Stimulated activated CD8-positive, alpha-beta memory T cell treated with anti-CD3 and anti-CD28 coated beads, Interleukin-7, amount 100 ng/mL, for 1 hour (primary cell): ENCODE measurements at places on chromosomes 5 and 9.

GRCh38 chr9:127974769-127975261, 6.0 kb downstream of the EEIG1 start:
- DNase-seq, result no peak

- no peak for DNase-seq
These were observed 14.2 kb downstream of the RIC1 start for GRCh38 chr9:5643005-5643624.

GRCh38 chr9:126705767-126706697, 92.3 kb downstream of the LMX1B start:
- DNase-seq, result peak; percentile 39

- no peak for DNase-seq
These were observed 3.1 kb upstream of the ZNF79 start for GRCh38 chr9:127421057-127421456.

DNA sequence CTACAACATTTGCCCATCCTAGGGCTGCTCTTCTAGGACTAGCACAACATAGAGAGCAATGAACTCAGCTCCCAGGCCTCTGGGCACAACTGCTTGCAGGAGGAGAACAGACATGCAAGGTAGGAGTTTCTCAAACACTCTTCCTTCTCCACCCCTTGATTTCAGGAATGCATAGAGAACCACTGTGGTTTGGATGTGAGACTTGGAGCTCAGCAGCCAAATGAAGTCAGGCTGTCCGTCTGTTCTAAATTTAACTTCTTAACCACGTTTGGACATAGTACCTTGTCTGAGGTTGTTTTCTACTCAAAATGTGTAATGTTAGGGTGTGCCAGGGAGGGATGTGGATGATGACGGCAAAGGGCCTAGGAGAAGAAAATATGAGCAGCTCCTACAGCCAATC, 515.1 kb upstream of the TNC start:
- DNase-seq, result no peak
